ENCODE measurements at places on chromosomes 7 and 10. TPM values are rescaled to one million over a fixed set of nuclear protein-coding genes. Genes with fewer than 3 reads are reported as not detected.

FGFR2 gene
- 13.3 TPM for total RNA-seq

GRM3 gene
- total RNA-seq: 0.05 TPM

COL28A1 gene
- 0.24 TPM for total RNA-seq

AFAP1L2 gene
- total RNA-seq: 15.8 TPM

MMD2 gene
- not detected for total RNA-seq

NUTM2A gene
- 0.42 TPM for total RNA-seq

SPAM1 gene
- not detected for total RNA-seq

- no peaks in the 10 kb centered on the region for H3K36me3 ChIP-seq
- no peak overlapping the region for H3K27ac ChIP-seq
- peaks cover 2% of the 10 kb centered on the region for H3K4me1 ChIP-seq
- DNase-seq: no peak
- H3K27me3 ChIP-seq: no peaks in the 10 kb centered on the region
Observed at GRCh38 chr10:62631241-62631640, 173.3 kb upstream of the ADO start.

GRCh38 chr7:47183862-47184590 is 397.9 kb downstream of the TNS3 start:
- no peak overlapping the region for H3K4me3 ChIP-seq
- H3K36me3 ChIP-seq: no peaks in the 10 kb centered on the region
- DNase-seq: no peak

GRCh38 chr7:32868116-32868515 is 23.4 kb downstream of the KBTBD2 start:
- no peaks in the 10 kb centered on the region for H3K4me1 ChIP-seq
- H3K36me3 ChIP-seq: peaks cover 19% of the 10 kb centered on the region
- no peak overlapping the region for H3K27ac ChIP-seq
- no peak overlapping the region for H3K4me3 ChIP-seq
- H3K27me3 ChIP-seq: no peaks in the 10 kb centered on the region
- DNase-seq: no peak

DNA sequence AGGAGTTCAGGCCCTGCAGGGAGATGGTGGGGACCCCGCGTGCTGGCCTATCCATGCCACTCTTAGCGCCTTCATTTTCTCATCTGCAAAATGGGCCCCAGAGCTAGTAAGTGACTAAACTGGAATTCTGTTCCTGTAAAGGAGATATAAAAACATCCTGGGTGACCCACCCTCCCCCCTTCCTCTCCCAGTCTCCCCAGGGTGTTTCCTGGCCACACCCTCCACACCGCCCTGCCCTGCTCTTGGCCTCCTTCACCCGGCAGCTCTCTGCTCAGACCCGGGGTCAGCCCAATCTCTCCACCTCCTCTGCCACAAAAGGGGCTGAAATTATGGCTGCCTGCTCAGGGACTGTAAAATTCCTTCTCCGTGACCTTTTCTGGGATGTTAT is 70.7 kb downstream of the C10orf105 start:
- H3K4me1 ChIP-seq: no peaks in the 10 kb centered on the region
- no peak overlapping the region for H3K27ac ChIP-seq
- H3K4me3 ChIP-seq: no peak overlapping the region
- H3K27me3 ChIP-seq: no peaks in the 10 kb centered on the region
- no peak for DNase-seq
- no peaks in the 10 kb centered on the region for H3K36me3 ChIP-seq

DNA sequence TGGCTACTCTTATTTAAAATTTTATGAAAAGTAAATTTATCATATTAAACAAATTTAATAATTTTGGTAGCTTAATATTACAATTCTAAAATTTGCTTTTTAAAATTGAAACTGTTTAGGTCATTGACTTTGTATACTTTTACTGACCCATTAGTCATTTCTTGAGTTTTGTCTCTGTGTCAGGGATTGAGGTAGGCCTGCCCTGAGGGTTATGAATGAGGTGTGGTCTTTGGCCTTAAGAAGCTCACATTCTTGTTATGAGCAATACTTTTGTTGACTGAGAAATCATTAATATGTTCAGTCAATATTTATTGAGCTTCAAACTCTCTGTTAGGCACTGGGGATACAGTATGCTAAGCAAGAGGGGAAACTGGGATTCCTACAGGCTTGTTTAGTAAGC is 47.0 kb upstream of the RPA3 start:
- no peak overlapping the region for H3K4me3 ChIP-seq
- H3K27me3 ChIP-seq: no peaks in the 10 kb centered on the region
- DNase-seq: no peak

DNA sequence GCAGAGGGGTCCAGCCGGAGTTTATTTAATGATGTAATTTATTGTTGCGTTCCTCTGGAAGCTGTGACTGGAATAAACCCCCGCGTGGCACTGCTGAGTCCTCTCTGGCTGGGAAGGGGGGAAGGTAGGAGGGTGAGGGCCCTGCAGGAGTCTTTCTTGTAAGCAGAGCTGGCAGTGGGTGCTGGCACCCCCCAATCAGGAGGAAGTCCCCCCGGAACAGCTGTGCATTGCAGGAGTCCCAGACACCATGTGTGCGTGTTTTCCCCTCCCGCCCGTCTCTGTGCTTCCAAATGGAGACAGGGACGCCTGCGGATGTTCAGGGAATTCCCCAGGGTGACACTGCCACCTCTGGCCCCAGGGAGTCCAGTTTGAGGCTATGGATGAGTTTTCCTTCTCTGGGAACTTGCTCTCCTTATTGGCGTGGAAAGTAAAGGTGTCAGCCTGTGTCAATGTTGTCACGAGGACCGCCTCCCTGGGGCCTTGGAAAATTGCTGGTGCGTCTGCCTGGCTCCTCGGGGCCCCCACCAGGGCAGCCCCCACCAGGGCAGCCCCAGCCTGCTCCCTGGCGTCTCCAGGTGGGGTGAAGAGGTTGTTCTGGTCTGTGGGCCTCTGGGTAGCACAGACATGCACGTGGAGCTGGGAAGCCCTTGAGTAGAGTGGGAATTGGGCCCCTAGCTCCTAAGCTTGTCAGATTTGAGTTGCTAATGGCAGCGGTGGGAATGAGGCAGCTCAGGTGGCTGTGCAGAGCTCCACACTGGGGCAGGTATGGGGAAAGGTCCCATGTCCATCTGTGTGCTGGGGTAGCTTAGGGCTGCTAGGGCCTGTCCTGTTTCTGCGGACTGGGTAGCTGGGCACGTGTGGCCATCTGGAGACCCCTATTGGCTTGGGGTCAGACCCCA is 2.7 kb downstream of the FZD9 start:
- H3K36me3 ChIP-seq: peaks cover 23% of the 10 kb centered on the region
- no peak overlapping the region for H3K4me3 ChIP-seq
- no peaks in the 10 kb centered on the region for H3K4me1 ChIP-seq

DNA sequence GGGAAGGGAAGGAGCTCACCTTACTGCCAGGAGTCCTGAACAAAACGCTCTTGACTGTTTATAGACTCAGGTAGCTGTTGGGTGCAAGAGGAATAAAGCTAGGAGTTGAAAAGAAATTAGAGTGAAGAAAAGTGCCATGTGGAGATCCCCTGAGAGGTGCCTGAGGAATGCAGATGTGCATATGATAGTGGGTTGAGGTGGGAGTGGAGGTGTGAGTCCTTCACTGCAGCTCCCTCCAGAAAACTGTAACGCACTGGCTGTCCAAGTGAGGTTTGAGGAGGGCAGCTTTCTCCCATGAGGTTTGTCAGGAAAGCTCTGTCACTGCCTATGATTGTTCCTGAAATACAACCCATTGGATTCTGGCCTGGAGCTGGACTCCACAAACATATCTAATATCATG is 904.8 kb upstream of the POT1 start:
- H3K4me3 ChIP-seq: no peak overlapping the region
- no peaks in the 10 kb centered on the region for H3K27me3 ChIP-seq
- no peaks in the 10 kb centered on the region for H3K4me1 ChIP-seq
- DNase-seq: no peak
- no peaks in the 10 kb centered on the region for H3K36me3 ChIP-seq
- no peak overlapping the region for H3K27ac ChIP-seq

DNA sequence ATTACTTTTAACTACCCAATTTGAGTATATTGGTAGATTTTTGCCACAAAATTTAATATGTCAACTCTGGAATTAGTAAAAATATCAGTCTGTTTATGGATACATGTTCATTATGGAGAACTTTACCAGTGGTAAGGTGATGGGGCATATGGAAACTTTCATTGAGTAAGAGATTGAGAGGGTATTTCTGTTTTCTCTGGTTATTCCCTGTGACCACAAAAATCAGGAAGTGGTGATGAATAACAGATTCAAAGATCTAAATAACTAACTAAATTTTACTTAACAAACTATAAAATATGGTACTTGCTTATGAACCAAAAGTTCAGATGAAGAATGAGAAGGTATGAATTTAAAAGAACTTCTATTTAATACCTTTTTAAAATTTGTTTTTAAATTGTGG is 22.1 kb upstream of the STEAP4 start:
- no peak for DNase-seq
- no peaks in the 10 kb centered on the region for H3K36me3 ChIP-seq
- H3K27me3 ChIP-seq: no peaks in the 10 kb centered on the region
- no peaks in the 10 kb centered on the region for H3K4me1 ChIP-seq
- no peak overlapping the region for H3K4me3 ChIP-seq

DNA sequence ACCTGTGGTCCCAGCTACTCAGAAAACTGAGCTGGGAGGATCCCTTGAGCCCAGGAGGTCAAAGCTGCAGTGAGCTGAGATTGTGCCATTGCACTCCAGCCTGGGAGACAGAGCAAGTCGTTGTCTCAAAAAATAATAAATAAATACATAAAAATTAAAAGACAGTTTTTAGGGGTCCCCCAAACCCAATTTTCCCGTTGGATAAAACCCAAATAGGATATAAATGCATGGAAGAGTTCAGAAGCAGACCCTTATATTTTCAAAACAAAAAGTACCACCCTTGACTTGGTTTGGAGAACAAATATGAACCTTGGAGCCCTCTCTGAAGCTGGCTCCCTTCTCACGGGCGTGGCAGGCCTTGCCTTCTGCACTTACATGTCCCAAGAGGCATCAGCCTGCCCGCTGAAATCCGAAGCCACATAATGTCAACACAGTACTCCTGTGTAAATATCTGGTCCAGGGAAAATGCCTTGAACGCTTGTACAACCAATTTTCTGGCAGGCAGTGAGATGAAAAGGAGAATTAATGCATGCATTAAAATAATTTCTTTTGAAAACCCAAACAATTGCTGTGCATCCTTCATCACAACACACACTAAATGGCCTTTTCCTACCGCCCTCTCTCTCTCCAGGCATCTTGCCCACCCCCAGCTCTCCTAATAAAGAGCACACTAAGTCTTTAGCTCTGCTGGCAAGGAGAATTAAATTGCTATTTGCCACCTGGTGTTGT is 46.4 kb upstream of the PARD3 start:
- no peaks in the 10 kb centered on the region for H3K27me3 ChIP-seq
- H3K36me3 ChIP-seq: no peaks in the 10 kb centered on the region
- no peak overlapping the region for H3K4me3 ChIP-seq
- H3K4me1 ChIP-seq: peaks cover 8% of the 10 kb centered on the region

DNA sequence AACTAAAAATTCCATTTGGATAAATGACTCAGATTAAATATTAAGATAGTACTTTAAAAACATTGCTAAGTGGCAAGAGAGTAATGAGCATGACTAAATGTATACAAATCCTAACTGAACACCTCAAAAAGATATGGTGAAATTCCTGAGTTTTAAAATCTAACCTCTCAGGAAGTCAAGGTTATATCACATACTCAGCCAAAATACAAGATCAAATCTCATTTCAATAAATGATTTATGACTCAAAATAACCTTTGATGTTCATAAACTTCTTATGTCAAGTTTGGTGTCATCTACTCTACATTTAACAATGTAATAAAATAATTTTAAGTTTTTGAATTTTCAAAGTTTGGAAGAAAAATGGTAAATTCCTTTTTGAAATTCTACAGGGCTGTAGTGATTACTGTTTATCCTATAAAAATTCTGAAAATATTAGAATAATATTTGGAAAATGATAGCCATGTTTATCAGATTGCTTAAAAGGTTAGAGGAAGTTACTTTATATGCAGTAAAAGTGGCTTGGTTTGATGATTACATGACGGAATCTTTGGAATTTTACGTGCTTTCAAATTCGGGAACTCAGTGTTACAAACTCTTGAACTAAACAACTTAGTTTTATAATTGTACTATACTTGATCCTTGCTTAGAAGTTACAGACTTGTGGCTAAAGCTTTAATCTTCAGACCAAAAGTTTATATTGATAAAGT is 43.7 kb downstream of the ASZ1 start:
- H3K4me3 ChIP-seq: no peak overlapping the region
- no peak overlapping the region for H3K27ac ChIP-seq
- DNase-seq: no peak
- no peaks in the 10 kb centered on the region for H3K36me3 ChIP-seq
- H3K27me3 ChIP-seq: no peaks in the 10 kb centered on the region
- no peaks in the 10 kb centered on the region for H3K4me1 ChIP-seq

DNA sequence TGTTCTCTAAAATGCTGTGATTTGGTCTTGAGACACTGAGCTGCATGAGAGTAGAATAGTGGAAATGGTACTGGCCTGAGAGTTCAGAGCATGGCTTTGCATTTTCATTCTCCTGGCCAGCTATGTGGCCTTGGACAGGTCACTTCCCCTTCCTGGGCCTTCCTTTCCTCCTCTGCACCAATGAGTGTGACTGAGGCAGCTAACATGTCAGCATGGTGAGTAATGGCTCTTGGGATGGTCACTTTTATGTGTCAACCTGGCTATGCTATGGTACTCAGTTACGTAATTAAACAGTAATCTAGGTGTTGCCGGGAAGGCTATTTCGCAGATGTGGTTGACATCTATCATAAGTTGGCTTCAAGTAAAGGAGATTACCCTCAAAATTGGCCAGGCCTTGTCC is 109.3 kb downstream of the RTKN2 start:
- H3K4me1 ChIP-seq: no peaks in the 10 kb centered on the region
- H3K36me3 ChIP-seq: no peaks in the 10 kb centered on the region

DNA sequence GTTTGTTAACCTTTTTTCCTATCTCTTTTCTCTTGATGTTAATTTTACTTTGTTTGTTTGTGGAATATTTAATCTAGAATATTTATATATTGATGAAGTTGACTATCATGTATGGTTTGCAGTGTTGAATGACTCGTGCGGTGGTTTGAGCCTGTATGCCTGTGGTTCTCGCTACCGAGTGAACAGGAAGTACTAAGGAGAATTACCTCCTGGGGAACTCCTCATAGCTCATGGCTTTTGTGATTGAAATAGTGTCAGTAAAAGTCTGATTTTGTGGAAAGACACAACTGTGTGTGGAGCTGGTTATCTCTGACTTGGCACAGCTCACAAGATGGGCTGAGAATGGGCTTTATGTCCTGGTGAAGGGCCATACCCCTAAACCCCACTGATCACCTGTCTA is 498.6 kb downstream of the GLRX3 start:
- DNase-seq: no peak
- no peaks in the 10 kb centered on the region for H3K27me3 ChIP-seq
- no peak overlapping the region for H3K27ac ChIP-seq
- H3K4me1 ChIP-seq: no peaks in the 10 kb centered on the region

- no peaks in the 10 kb centered on the region for H3K27me3 ChIP-seq
- DNase-seq: no peak
- H3K36me3 ChIP-seq: peaks cover 36% of the 10 kb centered on the region
- no peak overlapping the region for H3K27ac ChIP-seq
Observed at GRCh38 chr7:44563171-44563679, 10.5 kb downstream of the DDX56 start.

GRCh38 chr10:123677556-123677955 is 11.4 kb downstream of the GPR26 start:
- no peak for DNase-seq
- H3K4me1 ChIP-seq: no peaks in the 10 kb centered on the region
- H3K27me3 ChIP-seq: no peaks in the 10 kb centered on the region
- H3K27ac ChIP-seq: no peak overlapping the region
- H3K4me3 ChIP-seq: no peak overlapping the region

Data from thymus (tissue), 14 donors.